Endothelial cell (in vitro differentiated cells): ENCODE measurements at places on chromosomes 5 and 9. TPM values are rescaled to one million over a fixed set of nuclear protein-coding genes. Genes with fewer than 3 reads are reported as not detected.

Gene SYK
- 0.36 TPM for total RNA-seq

Gene TAF11L13
- not detected for total RNA-seq

Gene PRXL2C
- 17.5 TPM for total RNA-seq

Gene IFNE
- not detected for total RNA-seq

Gene SOHLH1
- total RNA-seq, result 0.18 TPM

Gene CCDC192
- 0.26 TPM for total RNA-seq

Gene ANXA1
- total RNA-seq, result 43.3 TPM

Gene FABP6
- 1.2 TPM for total RNA-seq

Gene PCDHA6
- 2.3 TPM for total RNA-seq

Gene MTX3
- total RNA-seq, result 13.1 TPM

Gene PCDHB1
- not detected for total RNA-seq

Gene SLC36A2
- total RNA-seq, result not detected

Gene PAX5
- 1.3 TPM for total RNA-seq

Gene DENND4C
- 35.6 TPM for total RNA-seq

Gene ARSI
- total RNA-seq, result 3.8 TPM

Gene ECM2
- not detected for total RNA-seq

Gene ESM1
- total RNA-seq, result 8.2 TPM

Gene PCDHB13
- total RNA-seq, result 7.1 TPM

Gene FBLL1
- 0.51 TPM for total RNA-seq

Gene FGFR4
- 11.0 TPM for total RNA-seq

Gene LCN1
- not detected for total RNA-seq

Gene BHMT
- total RNA-seq, result not detected

Gene CACNA1B
- total RNA-seq, result 2.0 TPM

Gene CEL
- total RNA-seq, result 4.2 TPM

Gene BNC2
- 20.1 TPM for total RNA-seq

Gene PAEP
- total RNA-seq, result not detected

Gene GM2A
- 33.9 TPM for total RNA-seq

Gene DELE1
- 115 TPM for total RNA-seq

Gene CCL21
- not detected for total RNA-seq

Gene MARVELD2
- 6.5 TPM for total RNA-seq

Gene SLC34A1
- total RNA-seq, result not detected

Gene FCN2
- total RNA-seq, result not detected

Gene PDZD2
- 71.1 TPM for total RNA-seq

Gene C5orf58
- total RNA-seq, result 0.28 TPM

Gene CATSPER3
- 0.33 TPM for total RNA-seq
